ENCODE measurements at places on chromosomes 2 and 18. TPM values are rescaled to one million over a fixed set of nuclear protein-coding genes. Genes with fewer than 3 reads are reported as not detected.

Gene PLCD4
- 2.2 TPM for total RNA-seq

Gene PRSS56
- total RNA-seq: not detected

GRCh38 chr2:42906557-42907411 is 114.4 kb upstream of the HAAO start:
- peak; percentile 68 for DNase-seq

DNA sequence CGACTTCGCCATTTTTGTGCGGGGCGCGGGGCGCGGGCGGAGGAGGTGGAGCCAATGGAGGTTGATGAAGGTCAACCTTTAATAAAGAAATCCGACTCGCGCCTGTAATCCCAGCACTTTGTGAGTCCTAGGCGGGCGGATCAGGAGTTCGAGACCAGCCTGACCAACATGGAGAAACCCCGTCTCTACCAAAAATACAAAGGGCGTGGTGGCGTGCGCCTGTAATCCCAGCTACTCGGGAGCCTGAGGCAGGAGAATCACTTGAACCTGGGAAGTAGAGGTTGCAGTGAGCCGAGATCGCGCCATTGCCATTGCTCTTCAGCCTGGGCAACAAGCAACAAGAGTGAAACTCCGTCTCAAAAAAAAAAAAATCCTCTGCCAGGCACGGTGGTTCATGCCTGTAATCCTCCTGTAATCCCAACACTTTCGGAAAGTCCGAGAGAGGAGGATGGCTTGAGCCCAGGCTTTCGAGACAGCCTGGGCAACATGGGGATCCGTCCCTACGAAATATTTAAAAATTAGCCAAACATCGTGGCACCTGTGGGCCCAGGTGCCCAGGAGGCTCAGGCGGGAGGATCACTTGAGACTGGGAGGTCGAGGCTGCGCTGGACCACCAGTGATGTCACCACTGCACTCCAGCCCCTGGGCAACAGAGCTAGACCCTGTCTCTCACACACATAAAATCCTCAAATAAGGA is 493 bp upstream of the PREB start:
- no peak for DNase-seq

DNA sequence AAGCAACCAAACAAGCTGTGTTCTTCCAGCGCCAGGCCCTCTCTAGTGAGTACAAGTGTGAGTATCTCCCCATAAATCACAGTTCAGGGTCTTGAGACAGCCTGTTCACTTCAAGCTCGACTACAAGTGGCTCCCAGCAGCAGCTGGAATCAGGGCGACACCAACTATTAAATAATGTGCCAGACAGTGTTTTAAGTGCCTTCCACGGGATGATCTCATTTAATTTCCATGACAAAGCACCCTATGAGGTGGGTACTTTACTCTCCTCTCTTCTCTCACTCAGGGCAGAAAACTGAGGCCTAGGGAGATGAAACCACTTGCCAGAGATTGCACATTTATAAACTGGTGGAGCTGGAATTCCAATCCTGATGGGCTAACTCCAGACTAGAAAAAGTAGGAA is 2.6 kb upstream of the FAM136A start:
- DNase-seq: no peak

Gene CHST9
- not detected for total RNA-seq

DNA sequence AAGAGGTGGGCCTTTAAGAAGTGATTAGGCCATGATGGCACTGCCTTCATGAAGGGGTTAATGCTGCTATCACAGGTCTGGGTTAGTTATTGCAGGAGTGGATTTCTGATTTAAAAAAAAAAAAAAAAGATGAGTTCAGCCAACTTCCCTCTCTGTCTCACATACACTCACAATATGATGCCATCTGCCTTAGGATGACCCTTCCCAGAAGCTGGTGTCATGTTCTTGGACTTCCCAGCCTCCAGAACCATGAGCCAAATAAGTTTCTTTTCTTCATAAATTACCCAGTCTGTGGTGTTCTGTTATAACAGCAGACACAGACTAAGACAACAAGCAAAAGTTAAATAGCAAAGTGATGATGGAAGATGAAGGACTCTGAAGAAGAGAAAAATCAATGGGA is 179.7 kb upstream of the ETAA1 start:
- DNase-seq: no peak

Gene CAPG
- total RNA-seq: 56.6 TPM

DNA sequence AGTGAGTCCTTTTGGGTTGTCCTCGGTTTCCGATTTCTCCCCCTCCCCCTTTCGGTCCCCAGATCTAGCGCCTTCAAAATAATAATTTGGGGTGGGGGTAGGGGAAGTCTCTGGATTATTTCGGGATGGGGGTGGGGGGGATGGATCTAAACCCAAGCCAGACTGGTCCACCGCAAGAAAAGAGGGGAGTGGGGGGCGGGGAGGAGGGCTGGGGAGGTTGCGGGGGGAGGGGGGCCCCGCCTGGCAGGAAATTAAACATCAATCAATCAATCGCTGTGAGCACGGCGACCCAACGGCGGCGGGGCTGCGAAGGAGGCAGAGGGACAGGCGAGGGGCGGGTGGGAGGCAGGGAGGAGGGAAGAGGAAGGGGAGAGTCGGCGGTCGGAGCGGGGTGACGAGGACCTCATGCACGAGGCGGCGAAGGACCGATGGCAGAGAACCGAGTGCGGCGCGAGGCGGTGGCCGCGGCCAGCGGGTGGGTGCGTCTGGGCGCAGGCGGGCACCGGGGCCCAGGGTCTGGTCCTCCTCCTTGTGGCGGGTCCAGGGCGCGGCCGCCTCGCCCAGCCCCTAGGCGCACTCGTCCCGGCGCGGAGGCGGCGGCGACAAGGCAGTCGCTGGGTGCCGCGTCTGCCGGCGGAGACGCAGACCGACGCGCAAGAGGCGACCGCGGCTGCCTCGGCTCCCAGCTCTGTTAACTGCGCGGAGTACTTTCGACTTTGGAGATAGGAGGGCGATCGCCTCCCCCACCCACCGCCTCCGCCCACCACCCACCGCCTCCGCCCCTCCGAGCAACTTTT is 468 bp upstream of the SATB2 start:
- peak; percentile 39 for DNase-seq

DNA sequence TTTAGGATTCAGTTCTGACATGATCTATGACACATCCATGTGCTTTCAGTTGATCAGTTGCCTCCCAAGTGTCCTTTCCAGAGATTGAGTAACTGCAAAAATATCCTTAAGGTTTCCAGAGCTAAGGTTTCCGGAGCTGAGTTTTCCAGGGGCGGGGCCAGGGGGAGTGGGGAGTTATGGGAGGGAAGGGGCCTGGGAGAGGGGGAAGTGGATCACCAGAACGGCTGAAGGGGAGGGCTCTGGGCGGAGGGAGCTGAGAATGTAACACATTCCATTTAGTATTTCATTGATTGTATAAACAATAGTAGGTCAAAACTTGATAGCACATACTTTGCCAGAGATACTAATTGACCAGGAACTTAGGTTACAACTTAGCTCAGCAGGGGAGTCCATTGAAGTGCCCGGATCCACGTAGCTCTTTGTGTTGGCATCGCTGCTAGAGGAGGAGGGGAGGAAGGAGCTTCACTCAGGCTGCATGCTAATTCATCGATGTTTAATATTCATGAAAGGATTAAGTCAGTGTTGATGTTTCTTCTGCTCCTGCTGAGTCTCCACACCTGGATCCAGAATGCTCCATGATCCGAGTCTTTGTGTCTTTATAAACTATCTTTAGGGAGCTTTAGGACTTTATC is 289.8 kb downstream of the ALPK2 start:
- no peak for DNase-seq

GRCh38 chr2:88549616-88550292 is 77.5 kb downstream of the EIF2AK3 start:
- no peak for DNase-seq

- DNase-seq: peak; percentile 78
Observed at GRCh38 chr2:189555232-189555631, 25.4 kb downstream of the SLC40A1 start.

GRCh38 chr2:235419996-235420395 is 73.8 kb upstream of the AGAP1 start:
- no peak for DNase-seq

- no peak for DNase-seq
Observed at GRCh38 chr2:108974674-108975073, 14.3 kb downstream of the EDAR start.

Gene GCA
- total RNA-seq: 2.3 TPM

DNA sequence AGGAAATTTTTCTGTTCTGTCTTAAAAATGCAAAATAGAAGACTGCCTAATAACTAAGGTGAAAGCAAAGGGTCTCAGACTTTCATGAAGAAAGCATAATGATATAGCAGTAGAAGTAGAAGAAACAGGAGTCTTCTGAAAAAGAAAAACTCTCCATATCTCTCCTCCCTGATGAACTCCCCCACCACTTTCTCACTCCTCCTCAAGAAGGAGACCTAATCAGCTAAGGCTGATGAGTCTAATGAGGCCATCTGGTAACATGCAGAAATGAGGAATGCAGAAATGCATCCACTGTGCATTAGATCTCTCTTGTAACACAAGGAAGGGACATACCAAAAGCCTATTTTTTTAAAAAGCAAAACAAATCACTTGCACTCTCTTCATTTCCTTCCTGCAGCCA is 273.7 kb upstream of the UBE2E3 start:
- no peak for DNase-seq

Gene ALK
- total RNA-seq: not detected

DNA sequence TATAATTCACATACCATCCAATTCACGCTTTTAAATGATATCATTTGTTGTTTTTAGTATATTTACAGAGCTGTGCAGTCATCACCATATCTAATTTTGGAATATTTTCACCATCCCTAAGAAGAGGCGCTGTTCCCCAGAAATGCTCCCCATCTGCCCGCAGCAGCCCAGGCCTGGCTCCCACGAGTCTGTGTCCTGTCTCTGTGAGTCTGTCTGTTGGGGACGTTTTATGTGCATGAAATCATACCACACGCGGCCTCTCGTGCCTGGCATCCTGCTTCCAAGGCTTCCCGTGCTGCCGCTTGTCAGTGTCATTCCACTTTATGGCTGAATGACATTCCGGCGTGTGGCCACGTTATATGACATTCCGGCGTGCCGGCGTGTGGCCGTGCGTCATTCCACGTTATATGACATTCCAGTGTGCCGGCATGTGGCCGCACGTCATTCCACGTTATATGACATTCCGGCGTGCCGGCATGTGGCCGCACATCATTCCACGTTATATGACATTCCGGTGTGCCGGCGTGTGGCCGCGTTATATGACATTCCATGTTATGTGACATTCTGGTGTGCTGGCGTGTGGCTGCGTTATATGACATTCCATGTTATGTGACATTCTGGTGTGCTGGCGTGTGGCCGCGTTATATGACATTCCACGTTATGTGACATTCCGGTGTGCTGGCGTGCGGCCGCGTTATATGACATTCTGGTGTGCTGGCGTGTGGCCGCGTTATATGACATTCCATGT is 276.4 kb downstream of the TWIST2 start:
- DNase-seq: no peak

Gene CLHC1
- total RNA-seq: 14.8 TPM

GRCh38 chr2:39483534-39483933 is 46.4 kb upstream of the MAP4K3 start:
- no peak for DNase-seq

Gene SCYGR4
- not detected for total RNA-seq

DNA sequence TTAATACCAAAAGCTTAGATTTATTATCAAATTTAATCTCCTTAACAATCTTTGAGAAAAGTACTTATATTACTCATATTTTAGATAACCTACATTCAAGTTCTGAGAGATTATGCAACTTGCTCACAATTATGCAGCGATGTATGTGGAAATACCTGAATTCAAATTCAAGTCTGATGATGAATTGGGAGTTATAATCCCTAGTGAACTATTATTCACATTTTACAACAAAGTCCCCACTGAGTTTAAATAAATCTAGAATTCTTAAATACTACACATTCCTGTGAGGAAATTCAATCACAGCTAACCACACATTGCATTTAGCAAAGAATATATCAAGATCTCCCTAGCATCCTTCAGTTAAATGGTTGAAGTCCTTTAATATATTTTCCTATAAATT is 278.4 kb downstream of the NOL4 start:
- no peak for DNase-seq

All from fibroblast of villous mesenchyme (primary cell).